ENCODE measurements at places on chromosomes 1 and 21.

DNA sequence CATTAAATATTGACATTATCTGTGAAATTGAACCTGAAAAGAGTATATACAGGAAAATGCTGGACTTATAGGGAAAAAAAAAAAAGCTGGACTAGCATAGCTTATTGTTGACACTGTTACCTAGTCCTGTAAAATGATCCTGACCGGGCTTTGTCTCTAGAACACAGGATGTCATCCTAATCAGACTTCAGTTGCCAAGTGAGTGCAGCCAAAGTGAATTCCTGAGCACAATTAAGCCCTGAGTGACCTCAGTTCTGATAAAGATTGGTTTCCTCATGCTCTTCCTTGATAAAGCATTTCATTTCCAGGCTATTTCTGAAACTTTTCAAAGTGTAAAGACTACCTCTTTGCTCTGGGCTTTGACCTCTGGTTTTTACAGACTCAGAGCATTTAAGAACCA is 19.8 kb downstream of the SELP start:
- DNase-seq: no peak

DNA sequence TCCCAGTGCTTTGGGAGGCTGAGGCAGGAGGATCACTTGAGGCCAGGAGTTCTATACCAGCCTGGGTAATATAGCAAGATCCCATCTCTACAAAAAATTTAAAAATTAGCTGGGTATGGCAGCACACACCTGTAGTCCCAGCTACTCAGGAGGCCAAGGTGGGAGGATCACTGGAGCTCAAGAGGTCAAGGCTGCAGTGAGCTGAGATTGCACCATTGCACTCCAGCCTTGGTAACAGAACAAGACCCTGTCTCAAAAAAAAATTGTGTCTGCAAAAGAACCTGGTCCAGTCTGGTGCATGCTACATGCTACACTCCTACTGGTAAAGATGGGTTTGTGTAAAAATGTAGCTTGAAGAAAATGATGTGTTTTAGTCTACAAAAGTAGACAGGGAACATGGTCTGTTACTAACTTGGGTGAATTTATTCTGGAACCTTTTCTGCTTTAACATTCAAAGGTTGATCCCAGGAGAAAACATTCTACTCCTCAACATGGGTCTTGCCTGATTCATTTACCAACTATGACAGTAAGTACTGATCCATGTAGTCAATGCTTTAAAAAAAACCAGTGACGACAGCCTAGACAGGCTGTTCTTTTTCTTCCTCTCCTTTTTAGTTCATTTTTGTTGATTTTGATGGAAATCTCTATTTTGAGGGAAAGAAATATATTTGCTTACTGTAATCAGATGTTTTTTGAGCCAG is 32.7 kb upstream of the ENAH start:
- DNase-seq: no peak

GRCh38 chr1:50181027-50181663 is 72.4 kb downstream of the ELAVL4 start:
- no peak for DNase-seq

DNA sequence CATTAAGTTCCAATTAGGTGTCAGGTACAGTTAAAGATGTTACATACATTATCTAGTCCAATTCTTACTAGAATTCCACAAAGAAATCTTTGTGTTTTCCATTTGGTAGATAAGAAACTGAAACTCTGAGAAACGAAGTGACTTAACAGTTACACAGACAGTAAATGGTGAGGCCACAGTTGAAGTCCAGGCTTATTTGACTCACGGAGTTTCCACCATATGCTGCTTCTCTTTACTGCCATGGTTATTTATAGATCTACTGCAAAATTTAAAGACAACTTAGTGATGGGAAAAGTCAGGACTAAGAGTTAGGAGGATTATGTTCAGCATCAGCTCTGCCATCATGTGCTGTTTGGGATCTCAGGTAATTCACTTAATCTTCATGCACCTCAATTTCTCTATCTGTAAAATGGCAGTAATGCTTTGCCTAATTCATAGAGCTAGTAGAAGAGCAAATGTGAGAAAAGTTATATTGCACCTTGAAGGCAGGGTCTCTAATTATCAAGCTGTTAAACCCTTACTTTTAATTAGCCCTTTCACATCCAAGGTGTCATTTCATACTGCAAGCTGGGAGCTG is 26.2 kb upstream of the SAMSN1 start:
- DNase-seq: no peak

- no peak for DNase-seq
These were observed 9.9 kb upstream of the ANKRD13C start for GRCh38 chr1:70364439-70364838.

GRCh38 chr1:244788493-244789275 is 46.8 kb upstream of the COX20 start:
- no peak for DNase-seq

GRCh38 chr1:167499106-167499505 is 19.2 kb downstream of the CD247 start:
- no peak for DNase-seq

DNA sequence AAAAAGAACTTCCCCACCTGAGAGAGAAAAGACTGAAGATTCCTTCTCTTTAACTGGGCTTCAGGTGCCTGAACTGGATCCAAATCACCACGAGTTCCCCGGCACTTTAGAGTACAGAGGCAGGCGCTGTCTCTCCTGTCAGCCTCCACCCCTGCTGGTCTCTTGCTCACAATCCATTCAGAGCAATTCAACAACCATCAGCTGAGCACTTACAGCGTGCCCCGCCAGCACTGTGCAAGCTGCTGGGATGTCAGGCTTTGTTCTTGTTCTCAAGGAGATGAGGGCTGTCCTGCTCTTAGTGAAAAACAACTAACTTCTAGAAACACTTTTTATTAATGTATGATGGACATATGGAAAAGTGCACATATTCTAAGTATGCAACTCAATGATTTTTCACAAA is 68.7 kb upstream of the VAMP3 start:
- DNase-seq: no peak

- DNase-seq: no peak
These were observed 21.3 kb downstream of the SLC44A5 start for GRCh38 chr1:75589637-75590036.

DNA sequence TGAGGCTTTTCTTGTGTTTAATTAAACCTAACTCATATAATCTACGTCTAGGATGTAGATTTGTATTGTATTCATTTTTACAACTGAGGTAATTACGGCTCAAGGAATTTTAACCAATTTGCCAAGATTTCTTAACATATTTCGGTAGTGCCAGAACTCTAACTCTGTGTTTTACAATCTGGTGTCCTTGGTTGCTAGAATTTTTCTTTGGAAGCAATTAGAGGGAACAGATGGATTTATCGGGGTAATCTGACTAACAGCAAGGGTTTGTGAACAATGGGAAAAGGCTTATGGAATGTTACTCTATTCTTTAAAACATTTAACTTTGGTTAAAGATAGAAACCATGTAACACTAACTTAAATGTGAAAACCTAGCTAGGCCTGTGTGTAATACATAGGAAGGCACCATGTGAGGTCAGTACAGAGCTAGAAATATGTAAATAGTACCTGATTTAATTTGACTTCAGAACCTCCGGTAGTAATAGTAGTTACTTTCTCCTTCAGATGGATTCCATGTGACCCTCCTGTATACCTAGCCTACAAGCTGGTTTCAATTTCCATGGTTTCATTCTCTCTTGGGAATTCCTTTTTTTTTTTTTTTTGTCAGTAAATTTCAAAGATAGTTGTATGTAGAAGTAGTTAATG is 1.2 kb downstream of the MTF2 start:
- DNase-seq: no peak

DNA sequence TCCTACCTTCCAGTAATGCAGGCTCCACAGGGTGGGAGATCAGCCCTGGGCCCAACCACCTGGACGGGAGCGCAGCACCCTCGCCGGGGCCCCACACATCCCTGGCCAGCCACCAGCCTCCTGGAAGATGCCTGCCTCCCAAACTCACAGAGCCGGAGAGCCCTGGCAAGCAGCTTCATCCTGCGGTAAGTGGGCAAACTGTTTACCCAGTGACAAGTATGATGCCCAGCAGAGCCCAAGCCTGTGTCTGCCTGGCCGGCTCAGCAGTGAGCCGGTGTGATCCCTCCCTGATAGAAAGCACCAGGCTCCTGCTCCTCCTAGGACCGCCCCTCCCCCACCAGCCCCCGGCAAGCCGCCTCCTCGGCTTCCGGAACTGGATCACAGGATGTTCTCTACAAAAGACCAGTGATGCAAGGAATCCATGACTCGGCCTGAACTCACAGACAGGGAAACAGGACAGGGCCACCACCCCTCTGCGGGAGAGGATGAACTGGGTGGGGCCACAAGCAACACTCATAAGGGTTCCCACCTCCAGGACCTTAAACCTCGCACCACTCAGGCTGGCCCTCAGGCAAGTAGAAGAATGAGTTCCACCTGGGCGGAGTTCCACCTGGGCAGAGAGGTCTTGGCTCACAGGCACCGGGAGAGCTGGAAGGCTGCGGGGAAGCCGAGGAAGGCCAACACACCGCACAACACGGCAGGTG is 7.9 kb downstream of the ACOT7 start:
- no peak for DNase-seq

- no peak for DNase-seq
These were observed 75.7 kb downstream of the GALNT2 start for GRCh38 chr1:230142608-230143210.

DNA sequence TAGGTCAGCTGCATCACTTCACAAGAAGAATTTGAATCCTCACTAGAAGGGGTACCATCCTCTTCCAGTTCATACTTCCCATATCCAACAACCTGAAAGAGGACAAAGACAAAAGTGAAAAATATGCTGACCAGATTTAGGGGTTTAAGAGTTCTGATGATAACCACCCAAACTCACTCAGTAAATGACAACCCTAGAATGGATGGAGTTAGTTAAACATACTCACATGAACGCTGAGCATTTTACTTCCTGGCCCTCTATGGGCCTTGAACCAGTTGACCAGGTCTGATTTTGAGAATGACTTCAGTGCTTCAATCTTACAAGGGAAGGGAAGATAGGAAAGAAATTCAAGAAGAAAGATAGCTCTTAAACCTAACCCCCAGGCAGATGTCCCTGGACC is 89.2 kb downstream of the NRDC start:
- no peak for DNase-seq

- DNase-seq: no peak
These were observed 15.4 kb downstream of the ACTRT2 start for GRCh38 chr1:3036447-3037280.

Data from stimulated activated CD8-positive, alpha-beta memory T cell treated with anti-CD3 and anti-CD28 coated beads, Interleukin-4, amount 100 ng/mL, for 1 hour (primary cell).